ENCODE measurements at places on chromosomes 11 and 22.

DNA sequence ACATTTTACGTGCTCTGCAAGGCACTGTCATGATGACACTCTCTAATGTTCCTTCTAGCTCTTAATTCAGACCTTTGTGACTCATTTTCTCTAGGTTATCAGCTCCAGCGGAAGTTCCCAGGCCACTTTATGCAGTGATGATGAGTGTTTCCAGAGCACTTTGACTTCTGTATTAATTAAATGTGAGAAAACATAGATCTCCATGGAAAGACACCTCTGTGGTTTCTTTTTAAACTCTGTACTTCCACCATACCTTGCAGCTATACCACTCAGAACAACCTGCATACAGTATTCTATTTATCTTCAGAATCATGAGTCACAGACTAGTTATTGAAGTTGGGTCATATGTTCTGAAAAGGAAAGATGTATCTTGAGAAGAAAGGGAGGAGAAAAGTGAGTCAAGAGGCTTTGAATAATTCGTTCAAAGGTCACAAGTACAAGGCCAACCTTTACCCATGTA, 175.6 kb upstream of the TENM4 start:
- DNase-seq, result no peak

GRCh38 chr22:30802202-30803166, 107.8 kb downstream of the OSBP2 start:
- peak; percentile 65 for DNase-seq

DNA sequence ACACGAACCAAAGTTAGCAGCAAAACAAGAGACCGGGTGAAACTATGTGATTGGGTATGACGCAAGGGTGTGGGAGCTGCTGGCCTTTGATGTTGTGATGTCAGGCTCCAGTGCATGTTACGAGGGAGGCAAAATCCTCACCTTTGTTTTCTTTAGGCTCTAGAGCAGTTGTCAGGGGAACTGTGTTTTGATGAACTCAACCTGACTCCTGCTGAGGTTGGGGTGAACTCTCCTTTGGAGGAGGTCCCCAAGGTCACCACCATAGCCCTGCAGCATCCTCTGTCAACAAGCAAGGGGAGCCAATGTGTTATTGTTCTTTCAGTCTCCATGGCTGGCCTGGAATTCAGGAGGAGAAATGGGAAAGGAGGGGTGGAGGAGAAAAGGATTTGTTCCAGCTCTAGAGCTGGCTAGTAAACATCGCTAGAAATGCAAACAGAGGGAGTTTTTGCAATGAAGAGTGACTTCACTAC, 33.8 kb downstream of the RASSF10 start:
- DNase-seq, result no peak

GRCh38 chr11:117723277-117724024, 73.6 kb downstream of the DSCAML1 start:
- no peak for DNase-seq

DNA sequence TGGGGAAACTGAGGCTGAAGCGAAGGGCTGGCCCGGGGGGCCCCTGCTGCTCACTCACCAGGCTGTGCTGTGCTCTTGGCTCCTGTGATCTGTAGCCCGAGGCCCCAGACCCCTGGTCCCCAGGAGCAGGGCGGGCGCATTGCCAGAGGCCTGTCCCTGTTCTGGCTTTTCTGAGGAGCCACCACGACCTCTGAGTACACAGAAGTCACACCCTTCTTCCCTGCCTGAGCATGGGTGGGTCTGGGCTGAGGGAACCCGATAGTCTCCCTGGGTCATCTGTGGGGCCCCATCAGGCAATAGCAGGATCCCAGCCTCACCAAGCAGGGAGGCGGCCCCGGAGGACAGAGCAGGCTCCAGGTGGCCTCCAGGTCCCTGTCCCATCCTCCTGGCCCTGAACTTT, 5.1 kb downstream of the CASTOR1 start:
- DNase-seq, result no peak
